Mammary epithelial cell (primary cell): ENCODE measurements at places on chromosomes 11 and 22. TPM values are rescaled to one million over a fixed set of nuclear protein-coding genes. Genes with fewer than 3 reads are reported as not detected.

The CASP1 gene
- total RNA-seq: 44.3 TPM

DNA sequence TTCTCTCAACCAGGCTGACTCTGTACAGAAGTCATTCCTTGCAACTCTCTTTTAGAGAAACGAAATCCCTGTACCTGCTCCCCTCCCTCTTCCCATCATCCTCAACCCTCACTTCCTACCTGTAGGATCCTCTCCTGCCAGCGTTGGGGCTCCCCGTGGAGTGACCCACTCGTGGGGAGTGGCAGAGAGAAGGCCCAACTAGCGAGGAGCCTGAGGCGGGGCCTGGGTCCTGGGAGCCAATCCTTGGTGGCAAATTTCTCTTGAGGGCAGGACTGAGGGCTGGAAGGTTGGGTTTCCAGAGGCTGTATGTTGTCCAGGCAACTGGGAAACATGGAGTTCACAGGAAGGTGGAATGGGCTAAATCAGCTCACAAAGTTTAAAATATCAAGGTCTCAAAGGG, 10.4 kb downstream of the NHERF4 start:
- DNase-seq: peak; percentile 48

DNA sequence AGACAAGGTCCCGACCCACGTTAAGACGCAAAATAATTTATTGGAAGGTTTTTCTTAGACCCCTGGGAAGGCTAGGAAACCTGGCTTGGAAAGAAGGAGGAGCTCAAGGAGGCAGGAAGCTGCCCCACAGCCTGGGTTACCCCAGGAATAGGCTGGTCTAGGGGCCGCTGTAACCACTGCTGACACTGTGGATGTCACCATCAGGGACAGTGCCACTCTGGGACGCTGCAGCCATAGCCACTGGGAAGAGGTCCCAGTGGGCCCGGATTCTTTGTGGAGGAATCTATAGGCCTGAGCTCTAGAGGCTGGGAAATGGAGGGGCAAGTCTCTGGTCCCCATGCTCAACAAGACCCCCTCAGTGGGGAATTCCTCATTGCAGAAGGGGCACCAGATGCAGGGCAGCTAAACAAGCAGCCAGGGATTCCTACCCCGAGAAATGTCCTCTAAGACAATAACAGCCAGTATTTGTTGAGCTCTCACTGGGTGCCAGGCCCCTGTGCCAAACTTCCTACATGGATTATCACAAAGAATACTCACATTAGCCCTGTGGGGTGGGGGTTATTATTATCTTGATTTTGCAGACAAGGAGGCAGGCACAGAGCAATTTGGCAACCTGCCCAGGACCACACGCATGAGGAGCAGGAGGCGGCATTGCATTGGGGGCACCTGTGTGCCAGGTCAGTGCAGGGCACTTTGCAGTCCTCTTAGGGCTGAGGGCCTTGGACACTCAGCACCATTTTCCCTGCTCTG, 19.5 kb upstream of the CHKA start:
- no peak for DNase-seq

GRCh38 chr11:72562431-72562830, 111.8 kb downstream of the PDE2A start:
- no peak for DNase-seq

DNA sequence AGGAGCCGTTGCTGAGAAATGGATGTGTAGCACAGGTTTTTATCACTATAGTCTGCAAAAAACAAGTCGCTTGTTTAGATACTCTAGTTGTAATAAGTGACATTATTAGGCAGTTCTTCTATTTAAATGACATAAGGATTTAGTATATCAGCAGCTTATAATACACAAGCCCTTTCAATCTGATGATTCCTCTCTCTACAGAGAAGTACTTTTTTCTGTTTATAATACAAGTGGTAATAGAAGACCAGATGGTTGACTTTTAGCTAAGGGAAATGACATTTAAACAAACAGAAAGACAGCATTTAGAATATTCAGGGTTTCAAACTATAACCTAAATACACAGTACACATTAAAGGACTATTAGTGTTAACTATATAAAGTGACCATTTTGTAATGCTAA, 60.4 kb downstream of the IMMP1L start:
- DNase-seq: no peak

- DNase-seq: no peak
Measured at GRCh38 chr22:32717337-32718240, 83.9 kb upstream of the TIMP3 start.
